ENCODE measurements at places on chromosomes 2 and 18.

DNA sequence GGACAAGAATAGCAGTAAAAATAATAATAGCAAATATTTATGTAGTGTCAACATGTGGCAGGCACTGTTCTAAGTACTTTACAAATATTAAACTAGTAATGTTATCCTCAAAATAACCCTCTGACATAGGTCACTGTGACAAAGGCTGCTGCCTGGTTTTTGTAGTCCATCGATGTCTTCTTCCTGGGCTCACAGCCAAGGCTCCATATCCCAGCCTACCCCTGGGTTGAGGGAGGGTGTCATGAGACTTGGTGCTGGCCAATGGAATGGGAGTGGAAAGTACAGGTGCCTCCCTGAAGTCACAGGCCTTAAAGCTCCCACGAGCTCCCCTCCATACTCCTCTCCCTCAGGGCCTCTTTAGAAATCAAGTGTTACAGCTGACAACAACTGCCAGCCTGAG is 159.3 kb downstream of the CYRIA start:
- no peak for DNase-seq

- DNase-seq, result no peak
These were observed 124.0 kb downstream of the RTP5 start for GRCh38 chr2:241993386-241994005.

GRCh38 chr2:159968279-159968900 is 94.0 kb downstream of the PLA2R1 start:
- no peak for DNase-seq

DNA sequence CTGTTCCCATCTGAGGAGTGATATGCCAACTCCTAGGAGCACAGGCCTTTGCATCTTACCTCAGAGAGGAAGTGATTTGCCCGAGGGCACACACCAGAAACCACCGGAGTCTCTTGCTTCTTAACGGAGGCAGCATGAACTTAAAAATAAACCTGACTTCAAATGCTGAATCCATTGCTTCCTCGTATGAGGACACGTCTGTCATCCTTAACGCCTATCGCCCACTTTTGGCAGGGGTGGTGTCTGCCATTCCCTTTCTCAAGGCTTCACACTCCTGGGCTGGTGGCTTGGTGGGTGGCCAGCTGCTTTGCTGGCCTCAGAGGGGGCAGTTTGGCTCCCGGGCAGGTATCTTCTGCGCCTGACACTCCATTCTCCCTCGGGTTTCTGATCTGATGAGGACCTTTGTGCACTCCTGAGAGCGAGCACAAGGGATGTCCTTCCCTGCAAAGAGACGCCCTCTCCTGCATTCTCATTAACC is 1.1 kb upstream of the PREB start:
- DNase-seq, result no peak

All from activated gamma-delta T cell treated with Interleukin-2 at 50 U/mL for 16 hours (primary cell).